ENCODE measurements at places on chromosomes 1 and 21.

DNA sequence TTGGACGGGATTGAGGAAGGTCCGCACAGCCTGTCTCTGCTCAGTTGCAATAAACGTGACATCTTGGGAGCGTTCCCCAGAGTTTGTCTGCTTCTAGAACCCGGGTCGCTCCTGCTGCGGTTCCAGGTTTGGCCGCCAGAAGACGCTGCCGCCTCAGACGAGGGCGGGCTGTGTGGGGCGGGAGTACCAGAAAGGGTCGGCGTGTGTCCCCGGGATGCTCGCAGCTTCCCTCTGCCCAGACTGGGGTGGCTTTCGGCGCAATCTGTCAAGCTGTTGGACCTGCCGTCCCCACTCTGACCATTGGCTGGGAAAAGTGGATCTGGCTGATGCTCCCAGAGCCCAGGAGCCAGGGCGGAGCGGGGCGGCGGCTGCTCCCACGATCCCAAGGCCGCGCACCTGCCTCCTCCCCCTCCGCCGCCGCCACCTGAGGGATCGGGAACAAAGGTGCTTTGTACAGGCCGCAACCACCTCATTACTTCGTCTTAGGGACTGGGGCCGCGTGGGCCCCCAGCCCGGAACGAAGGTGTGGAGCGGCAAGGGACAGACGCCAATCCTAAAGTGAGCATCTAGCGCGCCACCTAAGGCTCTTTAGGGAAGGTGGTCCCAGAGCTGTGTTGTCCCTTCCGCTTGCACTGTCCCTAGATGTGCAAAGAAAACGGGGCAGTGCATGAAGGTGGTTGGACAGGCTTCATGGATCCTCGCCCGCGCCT lies 683 bp upstream of the EFNA4 start:
- H3K27me3 ChIP-seq, result no peaks in the 10 kb centered on the region
- no peak overlapping the region for H3K27ac ChIP-seq
- H3K36me3 ChIP-seq, result no peaks in the 10 kb centered on the region
- peak; percentile 90 for DNase-seq
- peak overlapping the region; percentile 85 for H3K4me3 ChIP-seq

DNA sequence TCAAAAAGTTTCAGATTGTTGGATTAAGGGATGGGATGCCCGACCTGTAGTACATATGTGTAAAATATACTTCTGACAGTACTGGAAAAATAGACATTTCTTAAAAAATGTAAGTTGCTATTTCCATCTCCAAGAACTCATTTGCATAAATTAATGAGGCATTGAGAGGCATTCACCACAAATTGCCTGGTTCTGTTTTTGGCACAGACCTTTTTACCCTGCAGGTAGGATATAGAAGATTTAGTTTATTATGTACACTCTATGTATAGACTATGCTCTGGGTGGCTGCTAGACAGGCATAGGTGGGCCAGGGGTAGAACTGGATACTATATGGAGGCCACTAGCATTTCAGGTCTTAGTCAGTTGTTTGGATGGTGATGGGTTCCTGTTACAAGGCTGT lies 8.0 kb downstream of the CCDC17 start:
- H3K27me3 ChIP-seq, result no peaks in the 10 kb centered on the region
- DNase-seq, result peak; percentile 80
- 0 out of 2 replicates have a peak overlapping the region, but pooled peaks have one; percentile 14 for H3K27ac ChIP-seq
- peaks cover 21% of the 10 kb centered on the region for H3K4me1 ChIP-seq

DNA sequence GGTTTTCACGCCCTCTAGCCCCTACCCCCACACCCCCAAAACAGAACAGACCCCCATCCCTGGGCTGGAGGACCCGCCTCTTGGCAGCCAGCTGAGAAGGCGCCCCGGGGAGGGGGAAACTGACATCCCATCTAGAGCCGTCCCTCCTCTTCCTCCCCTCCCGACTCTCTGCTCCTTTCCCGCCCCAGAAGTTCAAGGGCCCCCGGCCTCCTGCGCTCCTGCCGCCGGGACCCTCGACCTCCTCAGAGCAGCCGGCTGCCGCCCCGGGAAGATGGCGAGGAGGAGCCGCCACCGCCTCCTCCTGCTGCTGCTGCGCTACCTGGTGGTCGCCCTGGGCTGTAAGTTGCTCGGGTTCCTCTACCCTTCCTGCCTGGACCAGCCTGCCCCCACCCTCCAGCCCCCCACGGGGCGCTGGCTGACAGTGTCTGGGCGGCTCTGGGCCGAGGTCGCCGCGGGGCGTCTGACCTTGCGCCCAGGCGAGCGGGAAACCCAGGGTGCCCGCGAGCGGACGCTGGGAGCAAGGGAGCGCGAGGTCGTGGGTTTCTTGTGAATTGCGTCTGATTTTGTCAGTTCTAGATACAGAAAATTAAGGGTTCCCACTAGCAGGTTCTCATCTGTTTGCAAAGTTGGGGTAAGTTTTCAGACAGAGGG lies 618 bp downstream of the JAM2 start:
- H3K27me3 ChIP-seq, result peaks cover 2% of the 10 kb centered on the region
- H3K4me3 ChIP-seq, result peak overlapping the region; percentile 69
- H3K27ac ChIP-seq, result no peak overlapping the region
- no peaks in the 10 kb centered on the region for H3K36me3 ChIP-seq

- no peak overlapping the region for H3K27ac ChIP-seq
- H3K36me3 ChIP-seq, result no peaks in the 10 kb centered on the region
- peaks cover 36% of the 10 kb centered on the region for H3K4me1 ChIP-seq
- no peak overlapping the region for H3K4me3 ChIP-seq
- no peak for DNase-seq
- H3K27me3 ChIP-seq, result no peaks in the 10 kb centered on the region
These were observed 3.0 kb downstream of the F11R start for GRCh38 chr1:161017756-161018630.

- H3K4me3 ChIP-seq, result no peak overlapping the region
- no peaks in the 10 kb centered on the region for H3K27me3 ChIP-seq
- H3K27ac ChIP-seq, result no peak overlapping the region
These were observed 8.1 kb upstream of the TADA1 start for GRCh38 chr1:166884040-166884642.

GRCh38 chr1:161273402-161273801 lies 14.9 kb downstream of the PCP4L1 start:
- no peak overlapping the region for H3K4me3 ChIP-seq
- H3K27ac ChIP-seq, result no peak overlapping the region
- no peaks in the 10 kb centered on the region for H3K4me1 ChIP-seq
- DNase-seq, result no peak
- no peaks in the 10 kb centered on the region for H3K27me3 ChIP-seq
- no peaks in the 10 kb centered on the region for H3K36me3 ChIP-seq

- H3K27ac ChIP-seq, result no peak overlapping the region
- H3K27me3 ChIP-seq, result no peaks in the 10 kb centered on the region
- no peak for DNase-seq
- no peak overlapping the region for H3K4me3 ChIP-seq
- H3K4me1 ChIP-seq, result no peaks in the 10 kb centered on the region
These were observed 69.8 kb downstream of the KCNT2 start for GRCh38 chr1:196538473-196538872.

DNA sequence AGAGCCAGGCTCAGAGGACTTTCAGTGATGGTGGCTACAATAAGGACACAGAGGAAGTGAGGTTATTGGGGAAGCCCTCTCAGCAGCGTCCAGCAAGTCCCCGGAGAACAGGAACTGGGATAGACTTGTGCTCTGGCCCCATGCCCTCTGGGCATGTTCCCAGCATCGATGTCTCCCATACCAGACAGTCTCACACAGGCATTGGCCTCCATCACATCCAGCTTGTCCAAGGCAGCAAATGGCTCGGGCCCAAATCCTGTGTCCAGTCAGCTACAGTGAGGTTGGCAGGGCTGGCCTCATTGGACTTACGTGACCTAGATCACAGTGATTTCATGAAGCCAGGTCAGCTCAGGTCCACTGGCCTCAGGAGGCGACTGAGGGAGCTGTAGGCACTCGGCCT lies 19.6 kb upstream of the TMEM54 start:
- no peaks in the 10 kb centered on the region for H3K27me3 ChIP-seq
- no peak for DNase-seq
- H3K4me3 ChIP-seq, result no peak overlapping the region
- peaks cover 6% of the 10 kb centered on the region for H3K36me3 ChIP-seq
- no peaks in the 10 kb centered on the region for H3K4me1 ChIP-seq

DNA sequence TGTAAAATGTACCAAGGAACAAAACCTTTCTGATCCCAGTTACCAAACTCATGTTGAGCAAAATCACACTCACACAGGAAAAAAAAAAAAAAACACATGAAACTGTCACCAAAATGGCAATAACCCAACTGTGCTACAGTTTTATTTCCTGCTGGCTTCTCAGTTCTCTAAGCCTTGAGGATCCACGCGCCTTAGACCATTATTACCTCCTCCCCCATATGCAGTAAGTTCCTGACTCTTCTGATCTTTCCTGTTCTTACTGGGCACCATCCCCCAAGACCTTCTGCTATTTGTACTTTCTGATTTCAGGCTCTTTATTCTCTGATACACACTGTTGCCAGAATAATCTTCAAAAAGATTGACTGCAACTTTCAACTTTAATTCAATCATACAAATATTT lies 79.6 kb downstream of the SLC45A1 start:
- peaks cover 96% of the 10 kb centered on the region for H3K4me1 ChIP-seq
- peak overlapping the region; percentile 71 for H3K27ac ChIP-seq
- no peak for DNase-seq
- no peaks in the 10 kb centered on the region for H3K27me3 ChIP-seq
- H3K4me3 ChIP-seq, result no peak overlapping the region

- no peaks in the 10 kb centered on the region for H3K4me1 ChIP-seq
- H3K27ac ChIP-seq, result no peak overlapping the region
- no peaks in the 10 kb centered on the region for H3K36me3 ChIP-seq
- DNase-seq, result no peak
- H3K4me3 ChIP-seq, result no peak overlapping the region
These were observed 14.3 kb downstream of the ATF3 start for GRCh38 chr1:212622906-212623305.

GRCh38 chr1:151907363-151908139 lies 1.8 kb downstream of the THEM4 start:
- H3K4me3 ChIP-seq, result peak overlapping the region; percentile 83
- H3K27ac ChIP-seq, result no peak overlapping the region
- no peaks in the 10 kb centered on the region for H3K27me3 ChIP-seq

- H3K27ac ChIP-seq, result peak overlapping the region; percentile 100
- H3K27me3 ChIP-seq, result no peaks in the 10 kb centered on the region
- H3K4me3 ChIP-seq, result peak overlapping the region; percentile 70
These were observed 107.4 kb downstream of the SLC45A1 start for GRCh38 chr1:8425150-8425780.

- H3K27me3 ChIP-seq, result no peaks in the 10 kb centered on the region
- no peak for DNase-seq
- H3K36me3 ChIP-seq, result no peaks in the 10 kb centered on the region
- no peak overlapping the region for H3K4me3 ChIP-seq
These were observed 265.2 kb upstream of the ADGRL4 start for GRCh38 chr1:79271759-79272158.

GRCh38 chr1:238018214-238018613 lies 127.5 kb upstream of the ZP4 start:
- no peak overlapping the region for H3K27ac ChIP-seq
- no peaks in the 10 kb centered on the region for H3K36me3 ChIP-seq
- no peaks in the 10 kb centered on the region for H3K4me1 ChIP-seq
- no peak overlapping the region for H3K4me3 ChIP-seq

DNA sequence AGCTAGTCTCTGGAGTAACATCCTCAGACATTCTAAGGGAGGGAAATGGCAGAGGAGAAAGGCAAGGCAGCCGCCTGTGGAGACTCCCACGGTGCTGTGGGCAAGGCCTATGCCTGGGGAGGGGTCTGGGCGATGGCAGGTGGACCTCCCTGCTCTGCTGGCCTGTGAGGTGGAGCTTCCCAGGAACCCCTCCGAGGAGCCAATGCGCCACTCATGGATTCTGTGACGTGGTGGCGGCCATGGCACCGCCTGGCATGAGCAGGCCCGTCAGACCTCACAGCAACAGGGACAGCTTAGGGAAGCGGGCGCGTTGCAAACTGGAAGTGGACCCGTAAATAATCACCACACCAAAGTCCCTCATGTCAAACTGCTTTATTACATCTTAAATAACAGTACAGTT lies 6.7 kb upstream of the NADK start:
- peaks cover 28% of the 10 kb centered on the region for H3K36me3 ChIP-seq
- H3K27ac ChIP-seq, result no peak overlapping the region
- peaks cover 49% of the 10 kb centered on the region for H3K4me1 ChIP-seq
- DNase-seq, result no peak

DNA sequence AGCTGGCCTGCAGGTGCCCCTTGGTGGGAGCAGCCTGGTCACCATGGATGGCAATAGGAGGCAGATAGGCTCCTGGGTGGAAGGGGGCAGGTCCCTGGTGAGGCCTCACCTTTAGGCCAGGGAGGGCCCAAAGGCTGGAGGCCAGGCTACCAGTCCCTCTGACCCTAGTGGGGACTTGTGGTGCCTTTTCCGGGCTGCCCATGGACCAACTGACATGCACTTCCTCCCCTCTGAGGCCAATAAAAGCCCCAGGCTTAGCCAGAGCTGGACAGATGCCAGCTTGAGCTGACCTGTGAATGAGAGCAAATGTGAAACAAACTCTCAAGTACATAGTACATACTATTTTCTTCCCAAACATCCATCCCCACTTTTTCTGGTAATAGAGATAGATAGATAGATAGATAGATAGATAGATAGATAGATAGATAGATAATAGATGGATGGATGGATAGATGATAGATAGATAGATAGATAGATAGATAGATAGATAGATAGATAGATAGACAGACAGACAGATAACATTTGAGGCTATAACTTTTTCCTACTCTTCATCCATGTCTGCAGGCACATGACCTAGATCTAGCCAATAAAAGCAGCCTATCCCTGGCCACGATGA lies 9.2 kb upstream of the CTTNBP2NL start:
- H3K27me3 ChIP-seq, result no peaks in the 10 kb centered on the region
- H3K27ac ChIP-seq, result no peak overlapping the region
- H3K36me3 ChIP-seq, result no peaks in the 10 kb centered on the region
- peaks cover 2% of the 10 kb centered on the region for H3K4me1 ChIP-seq
- DNase-seq, result no peak
- H3K4me3 ChIP-seq, result no peak overlapping the region

- H3K4me3 ChIP-seq, result no peak overlapping the region
- no peaks in the 10 kb centered on the region for H3K36me3 ChIP-seq
- no peaks in the 10 kb centered on the region for H3K27me3 ChIP-seq
- H3K4me1 ChIP-seq, result no peaks in the 10 kb centered on the region
These were observed 276.7 kb downstream of the KCNH1 start for GRCh38 chr1:210857146-210857663.

DNA sequence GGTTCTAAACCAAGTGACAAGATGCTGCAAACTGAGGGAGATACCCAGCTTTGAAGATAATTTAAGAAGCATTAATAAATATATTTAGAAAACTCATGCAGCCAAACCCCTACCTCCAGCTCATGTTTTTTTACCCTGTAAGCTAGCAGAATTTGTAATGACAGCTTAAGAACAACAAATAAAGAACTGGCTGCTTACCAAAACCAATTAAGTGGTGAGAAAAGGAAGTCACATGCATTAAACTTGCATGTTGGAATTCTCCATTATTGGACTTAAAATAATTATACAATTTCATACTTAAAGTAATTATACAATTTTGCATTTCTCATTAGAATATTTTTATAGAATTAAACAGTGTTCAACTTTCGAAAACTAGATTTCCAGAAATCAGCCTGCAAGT lies 75.6 kb upstream of the CNIH3 start:
- H3K27me3 ChIP-seq, result no peaks in the 10 kb centered on the region
- H3K4me1 ChIP-seq, result no peaks in the 10 kb centered on the region
- H3K27ac ChIP-seq, result no peak overlapping the region
- no peak for DNase-seq
- H3K4me3 ChIP-seq, result no peak overlapping the region

- H3K4me3 ChIP-seq, result no peak overlapping the region
- no peak for DNase-seq
- H3K27me3 ChIP-seq, result no peaks in the 10 kb centered on the region
These were observed 271.4 kb upstream of the NR5A2 start for GRCh38 chr1:199756066-199756465.

All from Karpas-422 (cell line).